ENCODE measurements at places on chromosomes 5 and 9.

- no peak for DNase-seq
These were observed 38.8 kb downstream of the MYO10 start for GRCh38 chr5:16897284-16897704.

- DNase-seq, result no peak
These were observed 212.7 kb downstream of the ESM1 start for GRCh38 chr5:54772684-54773083.

- DNase-seq, result peak; percentile 26
These were observed 4.9 kb downstream of the NACC2 start for GRCh38 chr9:136090056-136090735.

DNA sequence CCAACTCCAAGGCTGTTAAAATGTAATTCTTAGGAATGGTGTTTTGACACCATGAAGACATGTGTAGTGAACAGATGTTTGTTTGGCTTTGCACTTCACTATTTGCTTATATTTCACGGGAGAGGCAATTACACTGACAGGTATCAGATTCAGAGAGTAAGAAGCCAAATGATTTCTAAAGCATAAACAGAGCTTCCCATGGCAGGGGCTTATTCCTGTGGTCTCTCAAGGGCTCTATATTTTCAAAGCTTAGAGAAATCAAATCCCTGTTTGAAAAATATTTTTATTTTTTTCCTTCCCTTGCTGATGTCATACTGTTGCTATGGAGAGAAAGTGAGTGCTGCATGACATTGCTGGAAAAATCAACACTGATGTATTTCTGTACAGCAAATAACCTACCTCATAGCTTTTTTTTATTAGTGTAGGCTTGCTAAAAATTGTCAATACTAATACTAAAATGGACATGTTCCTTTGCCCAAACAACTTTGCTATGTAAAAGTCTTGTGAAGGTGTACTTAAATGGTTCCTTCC lies 161.4 kb downstream of the GIN1 start:
- DNase-seq, result no peak

GRCh38 chr9:76687861-76688391 lies 76.3 kb upstream of the PCA3 start:
- no peak for DNase-seq

Data from RPMI8226 (cell line).